ENCODE measurements at places on chromosomes 2 and 18.

- DNase-seq: no peak
These were observed 26.9 kb upstream of the ASAP2 start for GRCh38 chr2:9179572-9180201.

DNA sequence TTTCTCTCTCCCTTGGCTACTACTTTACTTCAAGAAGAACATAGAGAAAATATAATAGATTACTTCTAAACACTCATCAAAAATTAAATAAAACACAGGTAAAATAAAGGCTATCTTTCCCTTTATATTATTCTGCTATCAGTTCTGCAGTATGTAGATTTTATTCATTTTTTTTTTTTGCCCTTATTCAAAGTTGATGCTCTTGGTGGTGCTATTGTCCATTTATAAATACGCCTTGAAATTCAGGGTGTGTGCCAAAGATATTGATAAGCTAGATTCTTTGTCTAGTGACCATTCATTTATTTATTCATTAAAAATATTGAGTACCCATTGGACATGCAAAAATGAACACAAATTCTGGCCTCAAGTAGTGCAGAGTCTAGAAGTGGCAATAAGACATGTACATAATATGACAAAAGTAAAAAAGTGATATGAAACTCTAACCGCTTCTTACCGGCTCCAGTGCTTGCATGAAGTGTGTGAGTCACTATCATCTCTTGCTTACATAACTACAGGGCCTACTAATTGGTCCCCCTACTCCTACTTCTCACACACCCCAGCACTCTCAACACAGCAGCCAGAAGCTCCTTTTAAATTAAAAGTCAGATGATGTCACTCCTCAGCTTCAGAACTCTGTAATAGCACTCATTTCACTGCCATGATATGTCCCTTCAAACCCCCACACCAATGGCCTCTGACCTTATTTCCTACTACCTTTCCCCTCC lies 208.3 kb upstream of the FANCL start:
- DNase-seq: no peak

- no peak for DNase-seq
These were observed 74.6 kb downstream of the ASB1 start for GRCh38 chr2:238501311-238501710.

DNA sequence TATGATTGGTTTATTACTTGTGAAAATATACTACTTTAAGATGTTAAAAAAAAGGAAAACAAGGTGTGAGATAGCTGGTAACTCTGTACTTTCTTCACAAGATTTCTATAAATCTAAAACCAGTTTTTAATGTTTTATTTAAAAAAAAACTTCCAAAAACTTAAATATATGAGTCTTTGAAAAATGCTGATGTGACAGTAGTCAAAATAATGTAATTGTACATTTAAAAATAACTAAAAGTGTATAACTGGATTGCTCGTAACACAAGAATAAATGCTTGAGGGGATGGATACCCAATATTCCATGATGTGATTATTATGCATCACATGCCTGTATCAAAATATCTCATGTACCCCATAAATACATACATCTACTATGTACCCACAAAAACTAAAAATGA lies 464.9 kb downstream of the NYAP2 start:
- DNase-seq: no peak
